Right ventricle myocardium inferior (tissue), 1 donor: ENCODE measurements at places on chromosomes 13 and 19.

GRCh38 chr19:2841855-2842574, 740 bp downstream of the ZNF555 start:
- peak; percentile 68 for DNase-seq

- no peak for DNase-seq
Observed at GRCh38 chr13:91249861-91250260, 97.6 kb upstream of the MIR17HG start.

GRCh38 chr13:93859716-93860115, 619.8 kb downstream of the DCT start:
- no peak for DNase-seq

DNA sequence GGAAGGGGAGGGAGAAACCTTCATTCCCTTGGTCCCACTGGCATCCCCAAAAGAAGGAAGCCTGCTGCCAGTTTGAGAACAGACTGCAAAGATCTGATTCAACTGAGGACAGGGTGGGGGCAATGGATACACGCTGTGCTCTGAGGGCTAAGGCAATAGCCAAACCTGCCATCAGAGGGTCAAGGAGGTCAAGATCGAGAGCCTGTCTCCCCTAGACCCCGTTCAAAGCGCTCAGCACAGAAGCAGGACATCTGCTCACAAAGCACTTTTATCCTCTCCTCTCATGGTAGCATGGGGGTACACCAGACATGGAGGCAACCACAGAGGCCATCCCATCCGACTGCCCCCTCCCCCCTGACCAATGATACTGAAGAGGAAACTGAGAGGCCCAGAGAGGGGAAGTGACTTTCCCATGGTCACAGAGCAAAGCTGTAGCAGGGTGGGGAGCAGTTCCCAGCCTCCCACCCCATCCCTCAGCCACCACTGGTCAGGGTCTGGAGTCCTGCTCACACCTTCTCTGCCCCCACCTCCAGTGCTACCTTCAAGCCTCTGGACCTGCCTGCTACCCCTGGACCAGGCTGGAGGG, 11.1 kb downstream of the POU2F2 start:
- DNase-seq: no peak

- no peak for DNase-seq
Observed at GRCh38 chr13:95530178-95530577, 22.3 kb upstream of the CLDN10 start.

GRCh38 chr13:60629158-60629557, 232.1 kb downstream of the TDRD3 start:
- DNase-seq: no peak

DNA sequence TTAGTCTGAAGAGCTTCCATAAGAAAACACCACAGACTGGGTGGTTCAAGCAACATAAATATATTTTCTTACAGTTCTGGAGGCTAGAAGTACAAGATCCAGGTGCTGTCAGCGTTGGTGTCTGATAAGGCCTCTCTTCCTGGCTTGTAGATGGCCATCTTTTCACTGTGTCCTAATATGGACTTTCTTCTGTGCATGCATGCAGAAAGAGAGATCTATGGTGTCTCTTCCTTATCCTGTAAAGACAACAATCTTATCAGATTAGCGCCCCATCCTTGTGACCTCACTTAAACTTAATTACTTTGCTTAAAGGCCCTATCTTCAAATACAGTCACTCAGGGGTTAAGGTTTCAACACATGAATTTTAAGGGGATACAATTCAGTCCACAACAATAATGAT, 14.1 kb upstream of the NDFIP2 start:
- no peak for DNase-seq

DNA sequence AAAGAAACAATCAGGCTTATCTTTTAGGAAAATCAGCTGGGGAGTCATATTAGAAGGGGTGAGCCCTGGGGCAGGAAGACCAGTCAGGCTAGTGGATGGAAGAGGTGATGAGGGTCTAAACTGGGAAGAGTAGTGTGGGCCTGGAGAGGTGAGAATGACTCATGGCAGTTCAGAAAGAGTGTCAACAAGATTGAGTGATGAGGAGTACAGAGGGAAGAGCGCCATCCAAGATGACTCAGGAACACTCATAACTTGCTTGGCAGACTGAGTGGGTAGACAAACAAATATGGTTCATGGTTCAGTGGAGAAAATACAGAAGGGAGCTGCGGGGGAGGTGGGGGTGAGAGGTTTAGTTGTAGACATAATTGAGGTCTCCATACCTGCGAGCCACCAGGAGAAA, 17.3 kb upstream of the CLDN10 start:
- no peak for DNase-seq

- no peak for DNase-seq
Observed at GRCh38 chr19:12521996-12522395, 29.3 kb downstream of the ZNF564 start.

GRCh38 chr13:22961835-22962537, 218.8 kb upstream of the SGCG start:
- DNase-seq: no peak

- DNase-seq: no peak
Observed at GRCh38 chr19:28351761-28352160, 861.2 kb downstream of the UQCRFS1 start.

- DNase-seq: no peak
Observed at GRCh38 chr13:48655291-48655690, 1.6 kb downstream of the CYSLTR2 start.

DNA sequence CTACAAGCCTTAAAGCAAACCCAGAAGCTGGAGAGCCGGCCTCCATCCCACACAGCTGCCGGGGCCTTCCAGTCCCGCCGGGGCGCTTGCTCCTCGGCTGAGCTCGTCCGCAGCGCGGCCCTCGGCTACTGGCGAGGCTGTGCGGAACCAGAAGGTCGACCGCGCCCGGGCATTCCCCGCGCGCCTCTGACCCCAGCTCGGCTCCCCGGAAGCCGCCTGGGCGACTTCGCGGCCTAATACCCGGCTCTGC, 863 bp downstream of the ANKRD10 start:
- DNase-seq: no peak

DNA sequence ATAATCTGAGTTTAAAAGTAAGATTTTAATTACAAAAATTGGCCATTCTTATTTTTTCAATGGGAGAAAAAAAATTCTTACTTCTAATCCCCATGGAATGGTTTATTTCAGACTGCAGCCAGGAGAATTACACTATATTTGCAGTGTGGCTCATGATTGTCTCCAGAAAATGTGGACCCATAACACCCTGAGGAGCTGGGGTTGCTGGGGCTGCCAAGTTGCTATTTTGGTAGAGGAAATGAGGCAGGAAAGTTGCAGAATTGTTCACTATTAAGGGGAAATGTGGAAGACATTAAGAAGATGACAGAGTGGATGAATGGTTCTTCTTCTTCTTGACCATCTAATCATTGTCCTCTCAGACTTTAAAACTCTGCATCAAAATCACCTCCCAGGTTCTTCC, 4.6 kb upstream of the SCEL start:
- DNase-seq: peak; percentile 39

DNA sequence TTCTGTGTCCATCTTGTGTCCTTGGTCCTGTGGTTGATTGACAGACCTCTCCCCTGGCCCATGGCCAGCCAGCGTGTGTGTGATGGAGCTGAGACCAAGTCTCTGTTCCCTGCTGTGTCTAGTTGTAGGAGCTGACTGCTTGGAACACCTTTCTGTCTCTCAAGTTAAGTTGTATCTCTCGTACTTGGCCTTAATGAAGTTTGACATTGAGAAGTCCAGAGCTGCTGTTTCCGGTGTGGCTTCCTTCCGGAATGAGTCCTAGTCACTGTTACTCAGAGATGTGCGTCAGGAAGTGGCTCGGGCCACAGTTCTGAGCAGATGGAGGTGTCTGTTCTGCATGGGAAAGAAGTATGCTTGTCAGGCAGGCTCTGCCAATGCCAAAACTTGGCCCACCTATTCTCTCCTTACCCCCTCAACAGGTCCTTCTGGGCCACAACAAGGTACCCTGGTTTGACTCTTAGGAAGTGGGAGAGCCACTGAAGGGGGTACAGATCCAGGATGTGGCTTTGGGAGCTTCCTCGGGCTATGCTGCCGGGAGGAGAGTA, 54.3 kb downstream of the GATAD2A start:
- peak; percentile 83 for DNase-seq
